ENCODE measurements at places on chromosomes 3 and 15.

GRCh38 chr3:106126846-106127235, 258.0 kb upstream of the CBLB start:
- DNase-seq, result no peak

DNA sequence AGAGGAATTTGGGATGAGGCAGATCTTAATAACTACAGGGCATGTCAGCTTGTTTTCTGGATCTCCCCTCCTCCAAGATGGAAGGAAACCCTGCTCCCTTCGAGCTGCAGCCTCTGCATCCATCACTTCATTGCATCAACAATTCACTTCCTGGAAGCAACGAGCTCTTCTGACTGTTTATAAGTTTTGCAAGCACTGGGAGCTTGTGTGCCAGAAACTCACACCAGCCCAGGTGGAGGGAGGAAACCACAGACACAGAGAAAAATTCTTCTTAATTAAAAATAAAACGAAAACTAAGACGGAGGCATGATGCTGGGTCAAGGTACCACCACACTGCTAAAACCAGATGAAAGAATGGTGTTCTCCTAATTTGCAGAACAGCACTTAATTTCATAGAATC, 10.6 kb downstream of the LRIG1 start:
- peak; percentile 42 for DNase-seq

DNA sequence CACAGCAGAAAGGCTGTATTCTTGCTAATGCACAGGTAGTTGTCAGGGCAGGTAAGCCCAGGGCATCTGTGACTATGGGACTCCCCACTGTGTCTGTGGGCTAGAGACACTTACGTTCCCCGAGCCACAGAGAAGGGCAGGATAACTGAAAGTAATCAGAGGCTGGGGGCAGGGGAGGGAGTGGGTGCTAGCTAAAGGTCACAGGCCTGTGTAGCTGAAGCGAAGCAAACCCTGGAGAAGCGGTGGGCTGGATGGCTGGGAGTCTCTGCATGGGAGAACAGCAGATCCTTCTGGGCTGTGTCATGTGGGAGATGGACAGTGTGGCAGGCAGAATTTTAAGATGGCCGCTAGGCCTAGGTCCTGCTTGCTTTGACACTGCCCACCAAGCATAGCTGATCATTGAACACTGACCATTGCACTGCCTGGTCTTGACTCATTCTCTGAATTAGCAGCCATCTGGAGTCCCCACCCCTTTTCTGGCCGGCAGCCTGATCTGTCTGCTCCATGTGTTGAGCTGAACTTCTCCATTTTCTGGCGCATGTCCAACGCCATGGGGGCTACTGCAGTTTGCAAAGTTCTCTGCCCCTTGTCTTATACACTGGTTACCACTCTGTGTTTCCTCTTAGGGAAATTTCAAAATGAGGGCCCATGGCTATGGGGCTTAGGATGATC, 110.0 kb downstream of the DGKG start:
- no peak for DNase-seq

GRCh38 chr3:153714588-153715290, 406.5 kb upstream of the ARHGEF26 start:
- no peak for DNase-seq

DNA sequence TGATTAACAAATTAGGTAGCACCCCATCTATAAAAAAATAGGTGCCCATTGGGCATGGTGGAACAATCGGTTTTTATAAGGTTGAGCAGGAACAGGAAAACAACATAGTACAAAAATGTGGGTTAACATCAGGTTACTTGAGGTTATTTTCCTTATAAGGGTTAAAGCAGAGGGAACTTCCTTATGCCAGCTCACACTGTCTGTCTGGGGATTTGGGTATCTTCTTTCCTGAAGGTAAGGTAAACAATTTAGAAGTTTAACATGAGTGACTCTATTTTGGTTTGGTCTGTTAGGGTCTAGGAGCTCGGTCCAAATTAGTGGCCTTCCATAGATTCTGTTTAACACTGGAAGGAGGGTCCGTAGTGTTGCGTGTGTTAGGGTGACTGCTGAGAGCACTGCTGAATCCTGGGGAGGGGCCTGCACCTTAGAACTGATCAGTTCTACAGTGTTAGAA, 14.7 kb downstream of the CHD2 start:
- DNase-seq, result no peak

DNA sequence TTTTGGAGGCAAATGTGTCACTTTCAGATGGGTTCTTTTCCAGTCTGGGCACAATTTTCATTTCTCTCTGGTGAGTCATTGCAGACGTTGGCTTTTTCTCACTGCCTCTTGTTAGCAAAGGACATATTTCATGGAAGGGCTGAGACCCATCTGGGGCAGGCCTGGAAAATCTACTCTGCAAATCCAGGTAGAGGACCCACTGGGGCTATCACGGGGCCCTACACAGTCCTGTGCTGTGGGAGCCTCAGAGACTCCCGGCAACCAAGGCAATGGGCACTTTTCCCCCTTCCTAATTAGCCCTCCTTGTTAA, 58.0 kb downstream of the HRH1 start:
- peak; percentile 87 for DNase-seq

DNA sequence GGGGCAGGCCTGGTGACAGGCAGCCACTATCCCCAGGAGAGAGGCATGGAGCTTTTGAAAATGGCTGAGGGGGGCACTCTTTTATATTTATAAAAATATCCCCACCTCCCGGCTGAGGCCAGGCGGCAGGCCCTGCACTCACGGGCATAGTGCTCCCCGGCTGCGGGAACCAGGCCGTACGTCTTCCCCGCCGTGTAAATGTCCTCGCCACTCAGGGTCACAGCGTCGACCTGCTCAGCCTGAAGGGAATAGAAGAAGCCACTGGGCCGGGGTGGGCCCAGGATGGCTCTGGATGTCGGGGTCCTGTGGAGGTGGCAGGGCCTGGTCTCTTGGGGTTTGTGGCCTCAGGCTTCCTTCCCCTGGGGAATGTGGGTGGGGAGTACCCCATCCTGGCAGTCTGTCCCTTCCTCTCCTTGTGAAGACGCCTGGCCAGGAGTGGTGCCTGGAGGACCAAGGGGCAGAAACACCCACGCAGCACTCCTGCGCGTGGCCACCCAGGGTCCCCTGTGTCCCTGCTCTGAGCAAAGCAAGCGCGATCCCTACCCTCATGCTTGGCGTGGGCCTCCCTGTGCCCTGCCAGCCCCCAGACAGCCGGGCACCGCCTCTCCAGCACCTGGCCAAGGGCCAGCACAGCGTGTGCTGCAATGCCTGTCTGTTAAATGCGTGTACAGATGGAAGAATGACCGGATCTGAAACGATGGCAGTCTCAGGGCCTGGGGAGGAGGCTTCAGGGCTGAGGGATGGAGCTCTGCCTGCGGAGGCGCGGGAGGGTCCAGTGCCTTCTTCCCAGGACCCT, 18.9 kb downstream of the MELTF start:
- DNase-seq, result no peak

- DNase-seq, result no peak
These were observed 14.5 kb downstream of the RTP4 start for GRCh38 chr3:187382609-187383151.

DNA sequence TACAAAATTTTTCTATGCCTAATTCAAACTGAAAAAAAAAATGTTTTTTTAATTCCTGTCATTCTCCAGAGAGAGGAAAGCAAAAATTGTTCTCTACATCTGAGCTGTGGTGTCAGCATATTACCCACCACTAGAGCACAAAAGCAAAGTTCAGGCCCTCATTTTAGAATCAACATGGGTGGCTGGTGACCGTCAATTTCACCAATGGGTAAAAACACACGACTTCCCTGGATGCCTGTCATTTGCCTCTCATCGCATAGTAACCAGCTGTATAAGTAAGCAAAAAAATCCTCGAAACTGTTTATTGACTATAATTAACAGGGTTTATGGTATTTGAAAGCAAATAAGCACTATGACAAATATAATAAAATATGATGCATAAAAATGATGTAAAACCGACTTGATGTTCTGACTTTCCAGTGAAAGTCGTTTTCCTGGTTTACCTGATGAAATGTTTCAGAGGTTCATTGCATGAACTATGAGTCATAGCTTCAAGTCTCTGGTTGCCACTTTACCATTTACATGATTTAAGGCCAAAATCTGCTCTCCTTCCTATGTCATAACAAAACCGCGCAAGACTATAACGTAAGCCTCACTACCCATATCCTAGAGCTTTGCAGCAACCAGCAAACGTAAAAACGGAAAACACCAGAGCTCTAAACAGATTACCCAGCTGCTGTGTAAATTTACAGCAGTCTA, 60.5 kb downstream of the THBS1 start:
- DNase-seq, result peak; percentile 49

DNA sequence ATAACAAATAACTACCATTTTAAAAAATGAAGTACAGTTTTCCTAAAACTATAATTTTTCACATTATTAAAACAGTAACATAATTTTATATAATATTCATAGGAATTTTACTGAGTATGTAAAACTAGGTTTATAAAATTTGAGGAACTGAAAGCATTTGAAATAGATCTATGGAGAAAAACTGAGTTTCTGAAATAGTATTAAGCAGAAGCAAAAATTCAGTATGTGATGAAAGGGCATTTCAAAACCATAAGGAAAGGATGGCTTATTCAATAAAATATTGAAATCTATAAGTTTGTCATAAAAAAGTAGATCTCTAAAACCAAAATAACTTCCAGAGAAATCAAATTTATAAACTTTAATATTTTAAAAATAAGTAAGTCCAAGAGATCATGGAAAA, 53.4 kb downstream of the GBE1 start:
- no peak for DNase-seq

- DNase-seq, result peak; percentile 95
These were observed 278.9 kb downstream of the ULK4 start for GRCh38 chr3:41682996-41683395.

GRCh38 chr3:57169872-57170623, 4.9 kb upstream of the IL17RD start:
- peak; percentile 66 for DNase-seq

GRCh38 chr3:14324224-14324944, 78.0 kb upstream of the SLC6A6 start:
- peak; percentile 63 for DNase-seq

GRCh38 chr3:127615631-127616305, 13.2 kb upstream of the PODXL2 start:
- DNase-seq, result no peak

DNA sequence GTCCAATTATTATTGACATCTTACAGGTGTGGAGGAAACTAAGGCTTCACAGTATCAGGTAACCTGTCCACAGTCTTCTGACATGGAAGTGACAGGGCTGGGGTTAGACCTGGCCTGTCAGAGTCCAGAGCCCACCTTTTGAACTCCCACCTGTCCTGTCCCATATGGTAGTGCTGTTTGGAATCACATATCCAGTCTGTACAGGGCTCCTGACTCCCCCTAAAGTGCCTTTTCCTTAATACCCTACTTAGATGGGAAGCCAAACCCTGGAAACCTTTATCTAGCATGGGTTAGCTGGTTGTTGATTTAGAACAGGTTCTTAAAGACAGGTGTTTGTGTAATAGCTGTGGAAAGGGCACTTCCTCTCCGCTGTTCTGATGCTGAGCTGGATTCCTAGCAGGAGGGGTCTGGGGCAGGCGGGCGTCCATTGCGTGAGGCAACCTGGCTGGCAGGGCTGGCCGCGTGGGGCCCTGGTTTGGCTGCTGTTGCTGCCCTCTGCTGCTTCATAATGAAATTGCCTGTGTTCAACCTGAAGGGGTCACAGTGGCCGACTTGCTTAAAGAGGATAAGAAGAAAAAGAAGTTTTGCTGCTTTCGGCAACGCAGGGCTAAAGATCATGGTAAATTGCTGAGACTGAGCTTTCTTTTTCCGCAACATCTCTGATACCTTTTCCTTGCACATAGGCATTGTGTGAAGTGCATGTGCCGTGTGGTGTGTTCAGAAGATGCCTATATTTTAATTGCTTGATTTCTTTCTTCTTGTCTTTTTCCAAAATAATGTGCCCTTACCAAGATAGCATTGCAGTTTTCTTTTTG, 136.2 kb downstream of the CHDH start:
- peak; percentile 49 for DNase-seq

GRCh38 chr15:25862071-25862471, 1.1 kb downstream of the ATP10A start:
- peak; percentile 34 for DNase-seq

- no peak for DNase-seq
These were observed 131.4 kb upstream of the IGSF10 start for GRCh38 chr3:151592287-151592686.

GRCh38 chr15:87604857-87605446, 651.6 kb downstream of the NTRK3 start:
- DNase-seq, result peak; percentile 22

GRCh38 chr3:4745235-4745610, 234.0 kb upstream of the BHLHE40 start:
- DNase-seq, result peak; percentile 64

- no peak for DNase-seq
These were observed 152.5 kb downstream of the KLHL25 start for GRCh38 chr15:85642065-85642692.

GRCh38 chr15:81061490-81062253, 60.9 kb downstream of the TLNRD1 start:
- no peak for DNase-seq

DNA sequence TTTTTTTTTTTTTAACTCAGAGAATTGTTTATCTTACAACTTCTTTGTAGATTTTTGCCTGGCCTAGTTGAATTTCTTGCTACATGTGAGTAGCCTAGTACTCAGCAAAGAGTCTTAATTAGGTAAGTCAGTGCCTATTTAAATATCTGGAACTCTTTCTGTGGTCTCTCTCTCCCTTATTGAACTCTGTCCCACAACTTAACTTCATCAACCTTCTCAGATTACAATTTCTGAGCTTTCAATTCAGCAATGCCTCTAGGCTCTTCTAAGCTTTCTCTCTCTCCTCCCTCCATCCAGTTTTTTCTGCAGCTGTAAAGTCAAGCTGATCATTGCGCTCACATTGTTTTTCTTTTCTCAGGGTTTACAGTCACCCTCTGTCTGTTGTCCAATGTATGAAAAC, 517.6 kb upstream of the ROBO1 start:
- peak; percentile 40 for DNase-seq

- DNase-seq, result no peak
These were observed 74.1 kb upstream of the CHRM5 start for GRCh38 chr15:33894193-33894592.

GRCh38 chr3:107970993-107971580, 119.7 kb downstream of the CD47 start:
- no peak for DNase-seq

GRCh38 chr15:40100947-40101905, 7.5 kb downstream of the BMF start:
- no peak for DNase-seq

- DNase-seq, result peak; percentile 61
These were observed 130.1 kb upstream of the SOX2 start for GRCh38 chr3:181581656-181582055.

- DNase-seq, result no peak
These were observed 283.5 kb downstream of the CHL1 start for GRCh38 chr3:480070-480469.

All from fibroblast of skin of right biceps (primary cell).